ENCODE measurements at places on chromosomes 6 and 20. TPM values are rescaled to one million over a fixed set of nuclear protein-coding genes. Genes with fewer than 3 reads are reported as not detected.

DNA sequence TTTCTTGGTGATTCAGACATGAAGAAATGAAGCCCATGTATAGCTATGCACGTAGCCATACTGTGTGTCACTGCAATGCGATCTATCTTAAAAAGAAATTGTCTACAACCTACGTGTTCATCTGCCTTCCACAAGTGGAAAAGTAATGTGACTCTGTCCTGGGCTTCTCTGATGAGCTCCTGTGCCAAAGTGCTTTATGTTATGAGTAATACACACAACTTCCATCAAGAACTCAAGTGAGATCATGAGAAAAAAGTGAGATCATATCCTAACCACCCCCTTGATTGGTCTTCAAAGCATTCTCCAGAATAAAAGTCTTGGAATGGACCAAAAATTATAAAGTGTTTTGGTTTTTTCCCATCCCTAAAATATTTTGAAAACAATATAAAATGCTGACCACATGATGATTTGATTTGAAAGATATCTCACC, 114.3 kb downstream of the DST start:
- no peak for DNase-seq

Gene RFX6
- not detected for total RNA-seq

Gene DEK
- total RNA-seq = 149 TPM

Gene NKX2-2
- total RNA-seq = not detected

DNA sequence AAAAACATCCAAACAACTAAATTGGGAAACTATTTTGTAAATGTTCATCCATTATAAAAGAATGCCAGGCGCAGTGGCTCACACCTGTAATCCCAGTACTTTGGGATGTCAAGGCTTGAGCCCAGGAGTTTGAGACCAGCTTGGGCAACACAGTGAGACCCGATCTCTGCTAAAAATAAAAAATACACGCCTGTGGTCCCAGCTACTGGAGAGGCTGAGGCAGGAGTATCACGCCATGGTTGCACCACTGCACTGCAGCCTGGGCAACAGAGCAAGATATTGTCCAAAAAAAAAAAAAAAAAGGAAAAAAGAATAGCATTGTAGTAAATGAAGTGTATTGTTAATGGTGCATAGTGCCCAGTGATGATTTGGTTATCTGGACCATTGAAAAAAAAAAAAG, 38.7 kb downstream of the FKBP5 start:
- no peak for DNase-seq

Gene HTR1B
- total RNA-seq = not detected

GRCh38 chr6:166152660-166153059, 15.0 kb downstream of the TBXT start:
- no peak for DNase-seq

GRCh38 chr6:82614518-82614917, 250.9 kb downstream of the TPBG start:
- no peak for DNase-seq

- DNase-seq = no peak
Measured at GRCh38 chr20:21151791-21152190, 25.9 kb downstream of the KIZ start.

Data from G401 (cell line).